Osteoblast (primary cell): ENCODE measurements at places on chromosomes 3 and 15. TPM values are rescaled to one million over a fixed set of nuclear protein-coding genes. Genes with fewer than 3 reads are reported as not detected.

DNA sequence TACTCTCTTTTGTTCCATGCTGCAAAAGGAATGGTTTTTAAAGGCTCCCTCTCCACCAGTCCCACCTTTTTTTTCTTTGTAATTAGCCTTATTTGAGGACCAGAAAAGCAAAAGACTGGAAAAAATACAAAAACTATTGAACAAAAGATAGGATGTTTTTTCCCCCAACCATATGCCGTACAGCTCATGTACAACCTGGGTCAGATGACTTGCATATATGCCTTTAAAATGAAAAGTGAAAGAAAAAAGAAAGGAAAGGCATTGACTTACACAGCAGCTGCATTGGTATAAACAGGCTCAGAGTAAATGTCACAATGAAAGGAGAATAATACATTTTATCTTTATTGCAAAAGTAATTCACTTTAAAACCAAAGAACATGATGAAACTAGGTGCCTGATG lies 69.5 kb upstream of the CMC1 start:
- no peak for DNase-seq

- DNase-seq: peak; percentile 97
Measured at GRCh38 chr15:45522328-45523165, at the start of gene SLC30A4. TSS of gene SLC30A4 (minus strand) at chr15:45522755. CDS start at chr15:45522354, 401 bp downstream.

GRCh38 chr3:169232863-169233262 lies 430.6 kb downstream of the MECOM start:
- no peak for DNase-seq

DNA sequence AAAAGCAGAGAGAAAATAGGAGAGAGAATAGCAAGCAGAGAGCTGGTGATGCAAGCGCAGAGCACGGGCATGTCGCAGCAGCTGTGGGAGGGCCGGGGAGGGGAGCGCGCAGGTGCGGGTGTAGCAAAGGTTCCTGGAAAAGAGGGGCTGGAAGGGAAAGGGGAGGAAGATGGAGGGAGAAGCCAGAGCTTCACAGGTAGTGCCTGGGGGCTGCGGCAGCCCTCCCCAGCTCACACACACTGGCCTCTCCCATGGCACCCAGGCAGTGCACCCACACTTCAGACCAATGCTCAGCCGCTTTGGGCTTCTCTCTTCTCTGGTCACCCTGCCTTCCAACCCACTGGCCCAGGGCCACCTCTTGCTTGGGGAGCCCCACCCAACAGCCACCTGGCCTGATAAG lies 72.1 kb downstream of the ADAMTS7 start:
- DNase-seq: no peak

- peak; percentile 47 for DNase-seq
Measured at GRCh38 chr3:63762934-63763550, 56.1 kb upstream of the C3orf49 start.

GRCh38 chr3:151899996-151900395 lies 26.6 kb downstream of the SUCNR1 start:
- DNase-seq: no peak

GRCh38 chr3:42685891-42686820 lies 819 bp downstream of the KLHL40 start:
- peak; percentile 82 for DNase-seq

DNA sequence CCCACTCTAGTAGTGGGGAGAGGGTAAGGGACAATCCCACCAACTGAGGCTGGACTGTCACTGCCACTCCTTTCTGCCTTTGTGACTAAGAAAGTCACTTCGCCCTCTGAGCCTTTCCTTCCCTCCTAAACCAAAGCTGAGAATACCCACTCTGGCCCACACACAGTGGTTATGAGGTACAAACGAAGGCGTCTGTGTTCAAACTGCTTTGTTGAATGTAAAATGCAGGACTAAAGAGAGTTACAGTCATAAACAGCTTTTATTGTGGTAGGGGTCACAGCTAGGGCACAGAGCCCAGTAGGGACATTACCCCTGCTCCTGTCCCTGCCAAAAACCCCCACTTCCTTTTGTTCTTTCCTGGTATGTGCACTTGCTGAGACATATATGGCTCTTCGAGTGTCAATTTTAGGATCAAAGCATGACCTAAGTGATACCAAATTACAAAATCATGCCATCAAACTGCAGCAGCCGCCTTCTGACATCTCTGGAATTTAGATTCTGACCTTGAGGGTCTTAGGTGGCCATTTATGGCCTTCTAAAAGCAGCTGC lies 45.1 kb downstream of the CTDSPL start:
- DNase-seq: no peak

DNA sequence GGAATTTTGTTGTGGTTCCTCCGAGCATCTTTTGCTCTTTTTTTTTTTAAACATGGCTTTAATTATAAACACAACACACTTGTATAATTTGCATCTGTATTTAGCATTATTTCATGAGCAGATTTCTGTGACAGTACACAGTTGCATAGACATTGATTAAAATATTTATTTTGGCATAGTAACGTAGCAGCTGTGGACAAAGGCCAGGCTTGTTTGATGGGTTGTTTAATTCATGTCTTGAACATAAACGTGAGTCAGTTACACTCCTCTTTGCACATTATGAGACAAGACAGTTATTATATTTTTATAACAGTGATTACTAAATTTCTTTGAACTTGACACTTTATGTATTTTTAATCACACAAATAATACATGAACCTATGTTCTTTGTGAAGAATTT lies 182.5 kb downstream of the CACNA2D3 start:
- no peak for DNase-seq

DNA sequence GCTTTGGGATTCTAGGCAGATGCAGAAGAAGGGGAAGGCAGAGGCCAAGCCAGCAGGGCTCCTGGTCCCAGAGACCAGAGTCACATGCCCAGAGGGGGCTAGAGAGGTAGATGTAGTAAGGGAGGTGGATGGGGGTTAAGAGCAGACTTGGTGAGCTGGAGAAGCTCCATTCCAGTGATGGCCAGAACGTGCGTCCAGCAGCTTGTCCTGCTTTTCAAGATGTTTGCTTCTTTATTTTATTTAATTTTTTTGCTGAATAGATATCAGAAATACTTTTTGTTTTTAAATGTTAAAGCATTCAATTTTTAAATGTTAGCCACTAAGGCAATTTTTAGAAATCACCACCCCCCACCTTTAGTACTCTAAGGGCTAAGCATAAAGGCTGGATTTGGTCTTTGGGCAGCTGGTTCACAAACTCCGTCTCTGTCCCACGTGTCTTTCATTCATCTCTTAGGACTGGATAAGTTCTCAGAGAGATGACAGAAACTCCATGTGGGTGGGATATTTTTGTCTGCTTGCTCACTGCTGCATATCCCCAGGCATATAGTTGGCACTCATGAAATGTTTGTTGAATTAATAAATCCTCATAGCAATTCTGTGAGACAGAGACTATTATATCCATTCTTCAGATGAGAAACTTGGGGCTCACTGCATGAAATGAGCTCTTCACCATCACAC lies 6.7 kb downstream of the COLQ start:
- DNase-seq: no peak

Gene PTX3
- 537 and 689 TPM in 2 replicates for total RNA-seq

Gene LRRC31
- total RNA-seq: not detected in 2 replicates

Gene TLR9
- total RNA-seq: not detected in 2 replicates

Gene GPR171
- total RNA-seq: not detected in 2 replicates

Gene CLEC3B
- total RNA-seq: 48.9 and 52.5 TPM in 2 replicates

Gene ZBTB47
- total RNA-seq: 39.2 and 41.3 TPM in 2 replicates
